Vagina (tissue), 2 donors: ENCODE measurements at places on chromosomes 7 and 10. TPM values are rescaled to one million over a fixed set of nuclear protein-coding genes. Genes with fewer than 3 reads are reported as not detected.

CARD11 gene
- total RNA-seq = 2.9 TPM

GRCh38 chr10:110176141-110177030, 31.0 kb upstream of the MXI1 start:
- no peak overlapping the region for H3K27ac ChIP-seq
- no peaks in the 10 kb centered on the region for H3K36me3 ChIP-seq
- H3K4me1 ChIP-seq = no peaks in the 10 kb centered on the region
- DNase-seq = no peak
- H3K27me3 ChIP-seq = no peaks in the 10 kb centered on the region

- no peaks in the 10 kb centered on the region for H3K4me1 ChIP-seq
- no peak overlapping the region for H3K27ac ChIP-seq
- H3K27me3 ChIP-seq = no peaks in the 10 kb centered on the region
- H3K36me3 ChIP-seq = no peaks in the 10 kb centered on the region
- no peak for DNase-seq
- H3K4me3 ChIP-seq = no peak overlapping the region
Measured at GRCh38 chr7:79837915-79838314, 296.7 kb upstream of the GNAI1 start.

- H3K4me3 ChIP-seq = no peak overlapping the region
- no peaks in the 10 kb centered on the region for H3K27me3 ChIP-seq
Measured at GRCh38 chr10:44180321-44181168, 204.4 kb downstream of the CXCL12 start.

GRCh38 chr7:34845666-34846361, 187.8 kb downstream of the NPSR1 start:
- H3K4me1 ChIP-seq = no peaks in the 10 kb centered on the region
- DNase-seq = peak; percentile 20
- no peak overlapping the region for H3K27ac ChIP-seq
- H3K27me3 ChIP-seq = no peaks in the 10 kb centered on the region
- no peaks in the 10 kb centered on the region for H3K36me3 ChIP-seq
- no peak overlapping the region for H3K4me3 ChIP-seq

DNA sequence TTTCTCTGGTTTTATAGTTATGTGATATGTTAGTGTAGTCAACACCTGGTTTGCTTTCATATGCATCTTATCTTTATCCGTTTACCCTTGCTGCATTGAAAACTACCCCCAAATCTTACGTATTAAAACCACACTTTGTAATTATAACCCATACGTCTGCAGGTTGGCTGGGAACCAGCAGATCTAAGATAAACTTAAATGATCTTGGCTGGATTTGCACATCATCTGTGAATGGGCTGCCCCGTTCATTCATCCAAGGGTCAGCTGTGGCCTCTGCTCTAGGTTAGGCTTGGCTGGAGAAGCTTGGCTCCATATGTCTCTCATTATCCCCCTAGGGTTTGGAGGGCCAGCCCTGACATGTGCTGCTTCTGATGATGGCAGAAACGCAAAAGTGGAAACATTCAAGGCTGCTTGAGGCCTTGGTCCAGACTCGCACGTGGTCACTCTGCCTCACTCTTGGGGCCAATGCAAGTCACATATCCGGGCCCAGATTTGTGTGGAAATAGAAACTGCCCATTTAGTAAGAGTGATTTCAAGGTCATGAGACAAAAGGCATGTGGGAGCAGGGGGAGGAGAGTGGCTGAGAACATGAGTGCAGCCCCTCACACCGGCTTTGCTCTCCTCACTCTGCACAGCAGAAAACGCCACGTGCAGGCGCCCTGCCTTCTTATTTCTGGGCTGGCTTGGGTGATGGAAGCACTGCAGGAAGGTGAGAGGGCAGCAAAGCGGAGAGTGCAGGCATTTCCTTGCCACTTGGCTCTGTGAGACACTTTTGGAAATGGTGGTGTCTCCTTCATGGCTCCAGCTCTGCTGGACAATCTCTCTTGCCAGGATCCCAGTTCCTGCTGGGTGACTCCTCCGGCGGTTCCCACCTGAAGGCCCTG, 553.8 kb downstream of the GLRX3 start:
- DNase-seq = no peak
- H3K4me3 ChIP-seq = no peak overlapping the region
- H3K27ac ChIP-seq = no peak overlapping the region

GRCh38 chr10:93903051-93903450, 9.3 kb downstream of the SLC35G1 start:
- no peaks in the 10 kb centered on the region for H3K27me3 ChIP-seq
- no peak for DNase-seq
- no peak overlapping the region for H3K27ac ChIP-seq
- H3K4me1 ChIP-seq = no peaks in the 10 kb centered on the region
- H3K36me3 ChIP-seq = no peaks in the 10 kb centered on the region

GRCh38 chr7:153401795-153402720, 642.5 kb downstream of the ACTR3B start:
- no peak for DNase-seq
- no peak overlapping the region for H3K4me3 ChIP-seq
- no peak overlapping the region for H3K27ac ChIP-seq
- H3K27me3 ChIP-seq = no peaks in the 10 kb centered on the region
- H3K4me1 ChIP-seq = no peaks in the 10 kb centered on the region

- H3K27me3 ChIP-seq = no peaks in the 10 kb centered on the region
- no peaks in the 10 kb centered on the region for H3K4me1 ChIP-seq
- DNase-seq = no peak
- no peak overlapping the region for H3K4me3 ChIP-seq
Measured at GRCh38 chr7:44378744-44379143, 53.4 kb upstream of the CAMK2B start.

DNA sequence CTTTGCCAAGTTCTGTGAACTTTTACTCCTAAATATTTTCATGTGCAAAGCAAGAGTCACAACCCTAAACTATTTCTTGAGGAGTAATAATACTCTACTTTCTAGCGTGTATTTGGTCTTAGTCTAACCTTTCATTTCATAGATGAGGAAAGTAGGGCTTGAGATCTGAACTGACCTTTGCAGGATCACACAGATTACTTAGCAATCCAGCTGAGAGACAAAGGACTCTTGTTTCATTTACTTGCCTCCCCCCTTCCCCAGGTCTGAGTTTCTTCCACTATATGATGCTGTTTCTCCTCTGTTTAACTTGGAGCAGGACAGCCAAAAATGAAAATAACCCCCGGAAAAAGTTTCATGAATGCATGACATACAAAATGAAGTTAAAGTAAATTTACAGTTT, 75.3 kb upstream of the PTN start:
- no peaks in the 10 kb centered on the region for H3K4me1 ChIP-seq
- DNase-seq = no peak
- H3K27ac ChIP-seq = no peak overlapping the region
- H3K4me3 ChIP-seq = no peak overlapping the region
- H3K36me3 ChIP-seq = no peaks in the 10 kb centered on the region
- no peaks in the 10 kb centered on the region for H3K27me3 ChIP-seq

OPALIN gene
- not detected for total RNA-seq

HOXA5 gene
- 6.1 TPM for total RNA-seq

UCN3 gene
- total RNA-seq = not detected

GRCh38 chr7:82705517-82706260, 262.1 kb upstream of the CACNA2D1 start:
- DNase-seq = no peak
- no peak overlapping the region for H3K4me3 ChIP-seq
- no peak overlapping the region for H3K27ac ChIP-seq
- H3K4me1 ChIP-seq = no peaks in the 10 kb centered on the region
- H3K36me3 ChIP-seq = no peaks in the 10 kb centered on the region

DNA sequence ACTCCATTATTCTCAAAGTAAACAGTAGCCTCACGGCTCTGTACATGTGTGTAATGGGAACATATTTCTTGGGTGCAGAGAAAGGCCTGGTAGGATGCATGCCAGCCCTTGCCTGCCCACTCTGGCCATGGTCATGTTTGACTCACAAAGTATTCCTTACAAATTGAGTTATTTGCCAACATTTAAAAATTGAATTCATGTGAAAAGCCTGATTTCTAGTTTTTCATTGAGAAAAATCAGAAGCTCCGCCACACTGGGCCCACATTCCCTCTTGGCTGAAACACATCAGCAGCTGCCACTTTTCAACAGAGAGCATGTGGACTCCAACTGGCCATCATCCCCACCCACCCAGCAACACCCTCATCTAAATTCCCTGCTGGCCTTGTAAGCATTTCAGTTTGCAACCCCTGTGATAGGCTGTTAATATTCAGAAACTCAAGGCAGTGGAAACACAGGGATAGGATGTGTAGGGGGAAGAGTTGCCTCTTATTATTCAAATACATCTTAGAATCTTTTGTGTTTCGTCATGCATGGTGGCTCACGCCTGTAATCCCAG, 40.9 kb downstream of the CDH23 start:
- no peak overlapping the region for H3K27ac ChIP-seq
- no peaks in the 10 kb centered on the region for H3K36me3 ChIP-seq
- H3K27me3 ChIP-seq = no peaks in the 10 kb centered on the region
- no peak overlapping the region for H3K4me3 ChIP-seq

IQCE gene
- 5.2 TPM for total RNA-seq

URGCP gene
- 21.1 TPM for total RNA-seq

DNA sequence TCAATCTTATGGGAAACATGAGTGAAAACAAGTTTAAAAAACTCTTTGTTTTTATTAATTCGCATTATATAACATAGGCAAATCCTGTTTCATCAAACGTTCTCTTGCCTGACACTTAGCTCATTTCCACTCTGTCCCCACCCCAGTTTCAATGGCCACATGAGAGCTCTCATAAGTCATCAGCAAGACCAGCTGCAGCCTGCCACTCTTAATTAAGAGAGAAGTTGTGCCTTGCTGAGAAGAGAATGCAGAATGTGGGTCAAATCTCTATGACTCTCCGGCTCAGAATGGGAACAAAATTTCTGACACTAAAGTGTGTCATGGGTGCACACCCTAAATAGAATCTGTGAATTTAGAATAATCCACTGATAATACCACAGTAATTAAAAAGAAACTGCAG, 39.6 kb downstream of the ASAH2 start:
- no peaks in the 10 kb centered on the region for H3K4me1 ChIP-seq
- no peak overlapping the region for H3K4me3 ChIP-seq
- DNase-seq = no peak
- H3K27ac ChIP-seq = no peak overlapping the region

LAMB1 gene
- 152 TPM for total RNA-seq

DNA sequence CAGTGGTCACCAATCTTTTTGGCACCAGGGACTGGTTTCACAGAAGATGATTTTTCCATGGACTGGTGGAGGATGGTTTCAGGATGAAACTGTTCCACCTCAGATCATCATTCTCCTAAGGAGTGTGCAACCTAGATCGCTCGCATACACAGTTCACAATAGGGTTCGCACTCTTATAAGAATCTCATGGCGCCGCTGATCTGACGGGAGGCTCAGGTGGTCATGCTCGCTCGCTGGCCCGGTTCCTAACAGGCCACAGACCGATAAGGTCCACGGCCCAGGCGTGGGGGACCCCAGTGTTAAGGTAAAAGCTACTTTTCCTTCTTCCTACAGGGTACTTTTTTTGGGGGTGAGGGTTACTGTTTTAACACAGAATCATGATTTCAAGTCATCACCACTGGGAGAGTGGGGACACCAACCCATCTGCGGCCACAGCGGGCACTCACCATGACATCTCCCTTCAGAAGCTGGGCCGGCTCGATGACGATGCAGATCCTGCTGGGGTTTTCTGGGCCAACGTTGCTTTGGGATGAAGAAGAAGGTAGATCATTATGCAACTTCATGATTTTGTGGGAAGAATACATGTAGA, 170.5 kb downstream of the TNS3 start:
- H3K27ac ChIP-seq = no peak overlapping the region
- no peak overlapping the region for H3K4me3 ChIP-seq
- H3K4me1 ChIP-seq = peaks cover 10% of the 10 kb centered on the region
- no peaks in the 10 kb centered on the region for H3K36me3 ChIP-seq

GRCh38 chr7:91973639-91974038, 33.0 kb downstream of the AKAP9 start:
- no peak overlapping the region for H3K4me3 ChIP-seq
- DNase-seq = no peak
- H3K27me3 ChIP-seq = no peaks in the 10 kb centered on the region
- no peak overlapping the region for H3K27ac ChIP-seq
- peaks cover 12% of the 10 kb centered on the region for H3K4me1 ChIP-seq

NPTX2 gene
- total RNA-seq = 13.0 TPM

PARP12 gene
- 42.2 TPM for total RNA-seq

MSS51 gene
- total RNA-seq = 1.5 TPM

- no peak for DNase-seq
- no peak overlapping the region for H3K4me3 ChIP-seq
- H3K4me1 ChIP-seq = no peaks in the 10 kb centered on the region
- H3K27me3 ChIP-seq = no peaks in the 10 kb centered on the region
- no peak overlapping the region for H3K27ac ChIP-seq
Measured at GRCh38 chr7:4856336-4857057, 5.3 kb downstream of the PAPOLB start.

- H3K4me3 ChIP-seq = no peak overlapping the region
- no peak for DNase-seq
- H3K27ac ChIP-seq = no peak overlapping the region
- H3K4me1 ChIP-seq = no peaks in the 10 kb centered on the region
- no peaks in the 10 kb centered on the region for H3K36me3 ChIP-seq
Measured at GRCh38 chr7:157528785-157529341, 192.1 kb downstream of the DNAJB6 start.

DNA sequence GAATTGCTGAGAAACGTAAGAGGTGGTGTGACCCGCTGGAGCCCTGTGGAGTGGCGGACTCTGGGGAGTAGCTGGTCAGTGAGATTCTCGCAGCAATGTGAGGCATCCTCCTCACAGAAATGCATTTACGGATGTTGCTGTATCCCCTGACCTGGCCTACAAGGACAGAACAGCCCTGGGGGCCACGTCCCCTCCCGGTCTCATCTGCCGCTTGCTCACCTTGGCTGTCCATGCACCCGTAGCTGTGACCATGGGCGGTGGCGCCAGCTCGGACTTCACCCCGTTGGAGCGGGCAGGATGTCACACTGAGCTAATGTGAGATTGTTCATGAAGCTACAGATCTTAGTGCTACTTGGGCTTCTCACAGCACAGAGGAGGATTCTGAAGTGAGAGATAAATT, 193.8 kb downstream of the EBF3 start:
- DNase-seq = peak; percentile 42
- H3K27me3 ChIP-seq = no peaks in the 10 kb centered on the region
- H3K4me1 ChIP-seq = no peaks in the 10 kb centered on the region

DNA sequence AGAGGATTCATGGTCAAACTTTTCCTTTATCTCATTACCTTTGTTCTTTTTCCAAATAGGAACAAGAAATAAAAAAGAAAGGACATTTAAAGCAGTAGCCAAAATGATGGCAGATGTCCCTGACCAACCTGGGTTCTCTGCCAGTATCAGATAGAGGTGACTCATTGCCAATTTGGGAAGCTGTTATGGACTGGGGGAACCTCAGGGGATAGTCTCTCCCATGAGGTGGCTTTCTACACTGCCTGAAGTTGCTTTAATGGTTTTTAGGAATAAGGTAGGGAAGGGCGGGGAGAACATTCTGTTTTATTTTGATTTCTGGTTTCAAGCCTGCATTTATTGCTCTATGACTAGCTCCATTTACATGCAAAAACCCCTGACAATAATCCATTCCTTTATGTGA, 457.9 kb upstream of the TPK1 start:
- no peaks in the 10 kb centered on the region for H3K27me3 ChIP-seq
- no peaks in the 10 kb centered on the region for H3K4me1 ChIP-seq
- DNase-seq = no peak
- no peaks in the 10 kb centered on the region for H3K36me3 ChIP-seq
- no peak overlapping the region for H3K4me3 ChIP-seq
